ENCODE measurements at places on chromosomes 11 and 22.

DNA sequence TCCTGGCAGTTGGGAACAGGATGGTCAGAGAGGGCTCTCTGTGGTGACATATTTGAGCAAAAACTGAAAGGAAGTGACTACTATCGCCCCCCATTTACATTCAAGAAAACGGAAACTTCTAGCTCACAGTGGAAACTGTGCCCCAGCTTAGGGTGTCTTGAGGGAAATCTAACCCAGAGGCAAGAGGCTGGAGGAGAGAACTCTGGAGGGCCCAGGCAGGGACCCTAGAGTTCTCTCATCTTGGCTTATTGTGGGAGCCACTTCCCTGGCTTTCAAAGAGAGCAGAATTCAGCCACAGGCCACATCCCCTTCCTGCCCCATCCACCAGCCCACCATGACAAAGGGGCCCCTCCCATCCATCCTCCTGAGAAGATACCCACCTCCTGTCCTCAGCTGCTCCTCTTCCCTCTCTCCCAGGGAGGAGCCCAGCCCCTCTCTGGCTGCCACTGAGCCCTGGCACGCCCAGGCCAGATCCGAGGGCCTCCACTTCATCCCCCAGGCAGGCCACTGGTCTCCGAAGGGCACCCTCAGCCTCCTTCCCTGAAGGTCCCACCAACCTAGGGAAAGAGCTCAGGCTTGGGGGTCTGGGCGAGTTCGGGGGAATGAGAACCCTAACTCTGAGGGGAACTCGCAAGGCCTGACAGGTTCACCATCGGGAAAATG is 1.6 kb upstream of the TMPRSS13 start:
- DNase-seq, result no peak

- DNase-seq, result no peak
Measured at GRCh38 chr11:19276859-19277808, 36.4 kb upstream of the E2F8 start.

DNA sequence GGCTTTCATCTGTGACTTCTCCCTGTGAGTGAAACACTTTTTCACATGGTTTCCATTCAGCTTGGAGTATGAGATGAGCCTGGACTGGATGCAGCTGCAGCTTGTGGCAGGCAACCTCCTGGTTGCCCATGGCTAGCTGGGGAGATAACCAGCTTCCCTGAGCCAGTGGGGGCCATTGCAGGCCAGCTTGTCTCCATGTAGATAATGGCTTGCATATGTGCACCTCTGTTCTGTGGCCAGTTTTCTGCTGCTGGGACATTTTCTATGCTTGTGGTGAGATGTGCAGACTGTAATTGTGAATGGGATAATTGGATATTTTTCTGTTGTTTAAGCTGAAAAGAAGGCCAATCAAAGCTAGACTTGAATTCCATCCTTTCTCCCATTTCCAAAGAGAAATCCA is 38.5 kb downstream of the INSC start:
- DNase-seq, result no peak

- DNase-seq, result no peak
Measured at GRCh38 chr22:45450921-45451651, 37.6 kb downstream of the RIBC2 start.

GRCh38 chr22:19872779-19873137 is 18.1 kb upstream of the GNB1L start:
- no peak for DNase-seq

DNA sequence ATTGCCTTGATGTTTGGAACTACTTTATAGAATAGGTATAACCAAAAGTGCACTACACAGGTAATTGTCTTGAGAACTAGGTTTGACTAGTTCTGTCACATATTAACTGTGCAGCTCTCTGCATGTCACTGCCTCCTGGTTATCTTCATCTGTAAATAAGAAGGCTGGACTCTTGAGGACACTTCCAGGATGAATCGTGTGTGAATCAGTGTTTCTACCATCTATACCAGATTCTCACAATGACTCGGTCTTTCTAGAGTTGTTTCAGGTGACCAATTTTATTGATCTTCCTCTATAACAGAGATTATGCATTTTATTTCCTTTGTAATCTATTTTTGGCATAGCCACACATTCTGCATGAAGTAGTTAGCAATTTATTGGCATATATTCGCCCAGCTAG is 1181.0 kb upstream of the TENM4 start:
- DNase-seq, result no peak

GRCh38 chr11:31819621-31820437 is 8.7 kb upstream of the PAX6 start:
- DNase-seq, result no peak

GRCh38 chr11:124740277-124740882 is 638 bp downstream of the NRGN start:
- DNase-seq, result no peak

DNA sequence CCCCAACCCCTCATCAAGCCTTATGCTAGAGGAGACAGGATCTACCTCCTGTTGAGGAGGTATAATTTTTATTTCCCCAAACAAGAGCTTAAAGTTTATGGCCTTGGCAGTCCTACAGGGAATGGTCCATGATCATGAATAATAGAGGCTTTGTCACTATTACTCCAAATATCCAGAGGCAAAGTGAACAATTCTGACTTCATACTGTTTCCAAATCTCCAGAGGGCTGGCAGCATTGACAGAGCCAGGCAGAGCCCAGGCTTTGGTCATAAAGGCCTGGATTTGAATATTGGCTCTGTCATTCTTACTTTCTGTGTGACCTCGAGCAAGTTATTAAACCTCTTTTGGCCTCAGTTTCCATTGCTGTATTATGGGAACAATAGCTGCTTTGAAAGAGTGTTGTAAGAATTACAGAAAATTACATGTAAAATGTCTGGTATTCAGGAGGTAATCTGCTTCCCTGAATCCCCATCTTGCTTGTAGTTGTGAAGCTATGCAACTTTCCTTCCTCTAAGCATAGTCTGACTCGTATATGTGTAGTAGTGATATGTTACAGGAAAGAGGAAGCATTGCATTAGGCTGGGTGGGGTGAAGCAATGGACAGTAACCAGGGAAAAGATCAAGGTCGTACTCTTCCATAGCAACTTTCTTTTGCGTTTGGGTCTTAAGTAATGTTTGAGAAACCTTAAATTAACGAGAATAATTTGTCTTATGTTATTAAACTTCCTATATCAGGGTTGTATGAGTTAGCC is 88.8 kb downstream of the CD44 start:
- no peak for DNase-seq

GRCh38 chr11:2213890-2214526 is 42.4 kb upstream of the TH start:
- no peak for DNase-seq

- no peak for DNase-seq
Measured at GRCh38 chr11:44537679-44538078, 27.8 kb upstream of the CD82 start.

DNA sequence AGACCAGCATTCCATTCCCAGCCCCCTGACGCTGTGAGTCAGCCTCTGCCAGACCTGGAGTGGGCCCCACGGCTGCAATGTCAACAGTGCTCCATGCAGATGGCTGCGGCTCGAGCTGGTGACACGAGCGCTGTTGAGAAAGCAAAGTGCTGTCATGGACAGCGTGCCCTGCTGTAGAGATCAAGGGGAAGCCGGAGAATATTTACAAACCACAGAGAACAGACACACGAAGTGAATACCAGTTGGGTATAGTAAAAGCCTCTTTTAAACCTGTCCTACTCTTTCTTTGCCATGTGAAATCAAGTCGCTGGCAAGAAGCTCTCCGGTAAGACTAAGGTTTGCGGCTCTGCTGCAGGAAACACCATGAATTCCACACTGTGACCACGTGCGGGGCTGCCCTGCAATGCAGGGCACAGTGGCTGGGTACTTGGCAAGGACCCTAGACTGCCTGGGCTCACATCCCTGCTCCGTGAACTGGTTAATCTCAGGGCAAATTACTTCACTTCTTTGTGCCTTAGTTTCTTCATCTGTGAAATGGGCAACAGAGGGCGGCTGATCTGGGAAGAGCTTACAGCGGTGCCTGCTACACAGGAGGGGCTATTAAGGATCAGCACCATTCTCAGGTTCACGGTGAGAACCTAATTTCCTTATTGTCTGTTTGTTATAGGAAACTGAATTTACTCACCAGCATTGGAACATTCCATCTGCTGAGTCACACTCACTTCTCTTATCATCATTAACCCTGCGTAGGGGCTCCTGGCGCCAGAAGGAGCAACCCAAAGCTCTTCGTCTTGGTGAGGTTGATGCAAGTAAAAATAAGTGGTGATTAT is 27.8 kb upstream of the ELFN2 start:
- DNase-seq, result no peak

- no peak for DNase-seq
Measured at GRCh38 chr11:72930008-72930407, 115.8 kb downstream of the ATG16L2 start.

DNA sequence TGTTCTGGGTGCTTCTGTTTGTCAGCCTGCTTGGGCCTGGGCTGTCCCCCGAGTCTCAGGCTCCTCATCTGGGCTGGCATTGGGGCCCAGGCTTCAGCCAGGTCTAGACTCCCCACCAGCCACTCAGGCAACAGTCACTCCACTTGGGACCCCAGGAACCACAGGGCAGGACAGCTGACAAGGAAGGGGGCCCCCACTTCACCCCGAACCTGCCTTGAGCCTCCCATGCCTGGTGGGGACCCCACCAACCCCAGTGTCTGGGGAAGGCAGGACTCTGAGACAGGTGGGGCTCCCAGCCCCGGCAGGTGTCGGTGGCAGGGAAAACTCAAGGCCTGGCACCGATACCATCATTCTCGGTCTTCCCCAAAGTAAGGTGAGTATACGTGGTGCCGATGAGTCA is 11.7 kb upstream of the LTO1 start:
- no peak for DNase-seq

- no peak for DNase-seq
Measured at GRCh38 chr11:118715837-118716260, 36.4 kb upstream of the TREH start.

GRCh38 chr22:49090061-49090852 is 737.4 kb downstream of the BRD1 start:
- DNase-seq, result no peak

DNA sequence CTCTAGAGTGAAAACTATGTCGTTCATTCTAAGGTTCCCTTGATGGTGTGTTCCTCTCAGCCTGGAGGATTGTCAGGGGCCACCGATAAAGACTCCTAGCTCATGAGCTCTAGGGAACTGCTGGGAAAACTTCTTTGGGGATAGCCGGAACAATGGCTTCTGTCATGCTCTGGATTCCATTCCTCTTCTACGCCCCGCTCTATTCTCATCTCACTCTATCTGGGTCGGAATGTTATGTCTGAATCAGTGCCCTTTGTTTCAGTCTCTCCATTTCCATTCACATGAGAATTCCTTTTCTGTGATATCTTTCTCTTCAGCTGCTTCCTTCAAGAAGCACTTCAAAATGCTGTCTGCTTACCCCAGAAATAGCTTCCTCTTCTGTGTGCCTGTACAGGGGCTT is 16.9 kb upstream of the SLCO2B1 start:
- DNase-seq, result no peak

- DNase-seq, result no peak
Measured at GRCh38 chr11:115302946-115303703, 201.1 kb downstream of the CADM1 start.

- DNase-seq, result no peak
Measured at GRCh38 chr11:128487978-128488377, 99.4 kb downstream of the ETS1 start.

DNA sequence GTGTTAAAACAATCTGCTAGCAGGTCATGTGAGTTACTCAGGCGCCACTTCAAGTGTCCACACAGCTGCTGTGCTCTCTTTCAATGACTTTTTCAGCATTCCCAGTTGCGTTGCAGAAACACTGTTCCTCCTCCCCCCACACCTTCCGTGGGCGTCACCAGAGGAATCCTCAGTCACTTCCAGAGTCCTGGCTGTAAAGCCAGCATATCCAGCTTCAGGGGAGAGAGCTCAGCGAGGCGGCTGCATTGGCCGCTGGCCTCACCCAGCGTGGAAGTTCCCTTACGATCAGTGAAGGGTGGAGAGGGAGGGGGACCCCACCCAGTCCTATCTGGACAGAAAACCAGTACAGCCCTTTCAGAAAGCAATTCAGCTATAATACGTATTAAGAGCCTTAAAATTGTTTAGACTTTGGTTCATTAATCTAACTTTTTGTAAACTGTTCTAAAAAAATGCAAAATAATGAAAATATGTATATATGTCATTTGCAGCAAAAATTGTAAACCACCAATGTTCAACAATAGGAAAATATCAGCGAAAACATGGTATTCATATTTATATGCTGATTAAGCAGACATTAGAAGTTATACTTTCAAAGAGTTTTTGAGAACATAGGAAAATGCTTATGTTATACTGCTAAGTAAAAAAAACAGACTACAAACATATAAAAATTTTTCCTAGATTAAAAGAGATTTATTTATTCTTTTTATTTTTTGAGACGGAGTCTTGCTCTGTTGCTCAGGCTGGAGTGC is 2.8 kb upstream of the ANO9 start:
- DNase-seq, result no peak

GRCh38 chr11:120055646-120056045 is 82.3 kb downstream of the TRIM29 start:
- DNase-seq, result no peak

DNA sequence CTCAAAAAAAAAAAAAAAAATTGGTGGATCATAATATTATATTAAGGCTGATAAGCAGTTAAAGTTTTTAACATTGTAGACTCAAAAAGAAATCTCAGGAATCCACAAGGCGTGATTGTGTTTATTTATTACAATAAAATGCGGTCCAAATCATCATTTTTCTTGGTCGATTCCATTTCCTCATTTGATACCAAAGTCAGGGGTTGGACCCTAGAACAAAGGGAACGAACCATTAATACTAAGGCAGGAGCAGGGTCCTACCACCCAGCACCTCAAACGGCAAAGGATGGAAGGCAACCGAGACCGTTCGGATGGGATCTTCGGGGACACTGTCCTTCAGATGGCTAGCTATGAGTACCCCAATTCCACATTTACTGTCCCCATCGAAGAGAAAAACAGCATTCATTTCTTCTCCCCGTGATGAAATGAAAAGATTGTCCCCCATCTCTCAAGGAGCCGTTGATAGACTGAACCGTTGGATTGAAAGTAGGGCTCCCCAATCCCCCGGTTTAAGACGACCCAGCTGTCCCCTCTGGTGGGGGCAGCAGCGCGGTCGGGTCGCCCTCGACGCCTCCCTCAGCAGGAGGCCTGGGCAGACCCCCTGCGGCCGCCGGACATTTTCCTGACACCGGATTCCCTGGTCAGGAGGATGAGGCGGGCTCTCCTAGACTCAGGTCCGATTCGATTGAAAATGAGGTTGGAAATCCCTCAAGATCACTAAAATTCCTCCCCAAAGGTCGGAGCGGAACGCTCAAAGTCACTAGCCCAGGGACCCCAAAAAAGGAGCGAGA is 607 bp downstream of the DMC1 start:
- DNase-seq, result no peak

Measured in D721Med (cell line).